Kidney epithelial cell (primary cell): ENCODE measurements at places on chromosomes 1 and 21. TPM values are rescaled to one million over a fixed set of nuclear protein-coding genes. Genes with fewer than 3 reads are reported as not detected.

DNA sequence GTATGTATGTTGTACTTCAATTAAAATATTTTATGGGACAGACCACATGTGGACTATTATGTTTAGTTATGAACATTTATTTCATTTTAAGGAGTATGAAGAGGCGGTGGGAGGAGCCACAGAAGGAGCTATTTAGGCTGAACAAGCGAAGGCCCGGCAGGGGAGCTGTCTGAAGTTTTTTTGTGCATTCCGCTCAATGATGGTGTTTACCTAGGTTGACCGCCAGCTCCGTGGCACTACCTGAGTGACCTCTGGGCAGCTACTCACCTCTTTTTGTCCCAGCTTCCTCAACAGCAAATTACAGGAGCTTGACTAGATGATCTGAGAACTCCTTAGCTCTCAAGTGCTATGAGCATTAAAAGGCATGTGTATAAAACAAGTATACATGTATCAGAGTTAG is 32.7 kb upstream of the C1orf198 start:
- DNase-seq = no peak

GRCh38 chr1:182807907-182808306 is 18.3 kb downstream of the NPL start:
- DNase-seq = no peak

DNA sequence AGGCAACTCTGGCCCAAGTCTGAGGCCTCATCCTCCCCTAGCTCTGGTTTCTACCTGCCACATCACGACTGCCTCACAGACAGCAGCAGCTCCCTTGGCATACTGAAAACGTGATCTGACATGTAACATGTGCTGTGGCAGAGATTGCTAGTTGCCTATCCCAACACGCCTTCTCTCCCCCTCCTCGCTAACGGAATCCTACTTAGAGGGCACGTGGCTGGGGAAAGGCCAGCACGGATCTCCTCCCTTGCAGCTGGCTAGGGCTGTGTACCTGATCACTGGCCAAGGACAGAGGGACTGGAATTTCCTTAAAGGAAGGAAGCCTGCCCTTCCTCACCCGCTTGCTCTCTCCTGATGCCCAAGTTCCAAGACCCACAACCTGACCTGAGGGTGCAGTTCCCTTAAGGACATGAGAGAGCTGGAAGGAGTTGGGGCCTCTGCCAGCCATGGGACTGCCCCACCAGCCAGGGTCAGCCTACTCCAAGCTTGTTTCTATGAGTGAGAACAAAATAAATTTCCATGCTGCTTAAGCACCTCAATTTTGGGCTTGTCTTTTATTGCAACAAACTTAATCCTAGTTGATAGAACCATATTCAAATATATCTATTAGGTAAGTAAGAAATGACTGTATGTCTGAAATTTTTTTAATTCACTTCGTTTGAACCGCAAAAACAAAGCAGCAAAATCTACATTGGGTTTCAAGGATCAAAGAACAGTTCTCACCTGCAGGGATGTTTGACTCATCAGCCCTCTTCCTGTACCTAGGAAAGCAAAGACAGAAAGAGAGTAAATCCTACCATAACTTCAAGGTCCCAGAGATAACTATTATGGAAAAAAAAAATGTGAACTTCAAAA is 7.2 kb downstream of the SETD4 start:
- no peak for DNase-seq

DNA sequence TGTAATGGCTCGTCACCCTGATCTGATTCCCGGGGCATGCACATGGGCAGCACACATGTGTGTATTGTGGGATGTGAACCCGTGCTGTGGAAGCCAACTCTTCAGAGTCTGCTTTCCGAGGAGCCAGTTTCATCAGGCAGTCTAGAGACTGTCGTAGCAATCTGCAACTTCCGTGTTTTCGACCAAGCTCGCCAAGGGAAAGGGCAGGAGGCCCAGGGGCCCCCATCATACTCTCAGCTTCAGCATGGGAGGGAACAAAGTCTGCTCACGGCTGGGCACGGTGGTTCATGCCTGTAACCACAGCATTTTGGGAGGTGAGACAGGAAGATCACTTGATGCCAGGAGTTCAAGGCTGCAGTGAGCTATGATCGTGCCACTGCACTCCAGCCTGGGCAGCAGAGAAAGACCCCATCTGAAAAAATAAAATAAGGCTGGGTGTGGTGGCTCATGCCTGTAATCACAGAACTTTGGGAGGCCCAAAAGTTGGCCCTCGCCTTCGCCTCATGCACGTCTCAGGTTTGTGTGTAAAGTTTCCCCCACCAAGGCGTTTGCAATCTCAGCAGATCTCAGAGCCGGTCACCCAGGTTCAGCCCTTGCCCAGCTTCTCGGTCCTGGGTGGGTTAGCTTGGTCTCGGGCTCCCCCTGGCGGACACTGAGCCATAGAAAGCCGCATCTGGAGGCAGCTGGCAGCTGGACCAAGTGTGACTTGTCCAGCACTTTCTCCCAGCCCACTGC is 48.5 kb upstream of the SLC25A33 start:
- DNase-seq = peak; percentile 28

- no peak for DNase-seq
Measured at GRCh38 chr1:167114725-167115124, 20.9 kb downstream of the STYXL2 start.

DNA sequence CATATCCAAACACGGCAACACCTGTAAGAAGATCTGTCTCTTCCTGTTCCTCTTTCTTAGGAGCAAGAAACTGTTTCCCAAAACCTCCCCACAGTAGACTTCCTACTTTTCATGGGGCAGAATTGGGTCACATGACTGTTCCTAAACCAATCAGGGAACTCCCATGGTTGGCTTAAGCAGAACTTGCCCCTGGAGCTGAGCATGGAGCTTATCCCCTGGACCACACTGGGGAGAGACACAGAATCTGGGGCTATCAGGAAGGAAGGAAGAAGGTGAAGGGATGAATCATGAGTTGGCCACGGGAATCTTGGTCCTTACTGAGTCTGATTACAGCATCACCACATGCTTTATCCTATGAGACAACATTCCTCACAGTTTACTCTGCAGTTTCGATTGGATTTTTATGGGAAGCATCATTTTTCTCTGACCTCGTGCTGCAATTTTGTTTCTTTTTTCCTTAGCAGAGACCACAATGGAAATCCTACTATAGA is 81.8 kb downstream of the CDC7 start:
- peak; percentile 92 for DNase-seq

DNA sequence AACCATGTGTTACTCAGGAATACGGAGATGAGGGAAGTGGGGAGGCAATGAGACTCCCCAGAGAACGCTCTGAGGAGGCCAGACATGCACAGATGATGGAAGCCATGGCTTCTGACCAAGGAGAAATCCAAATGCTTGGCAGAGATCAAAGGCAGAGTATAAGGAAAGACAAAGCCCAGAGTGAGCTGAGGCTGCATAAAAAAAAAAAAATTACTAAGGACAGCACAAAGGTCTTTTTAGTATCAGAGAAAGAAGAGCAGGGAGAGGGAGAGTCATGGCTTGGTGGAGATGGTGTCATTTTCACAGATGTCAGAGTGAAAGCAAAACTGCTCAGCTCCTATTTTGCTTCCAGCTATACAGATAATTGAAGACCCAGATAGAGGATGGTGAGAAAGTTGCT is 8.1 kb upstream of the NCF2 start:
- DNase-seq = no peak

GRCh38 chr1:208835097-208835463 is 590.9 kb upstream of the PLXNA2 start:
- no peak for DNase-seq

Gene DNASE2B
- not detected in 2 replicates for total RNA-seq

Gene DNAH14
- 30.8 and 32.6 TPM in 2 replicates for total RNA-seq

Gene ZSCAN20
- total RNA-seq = 7.1 and 9.2 TPM in 2 replicates

Gene PADI3
- 0.04 TPM in 1 of 2 replicates, not detected in the other for total RNA-seq
